ENCODE measurements at places on chromosomes 4 and X.

- DNase-seq = no peak
Measured at GRCh38 chr4:61211781-61212180, 11.7 kb downstream of the ADGRL3 start.

DNA sequence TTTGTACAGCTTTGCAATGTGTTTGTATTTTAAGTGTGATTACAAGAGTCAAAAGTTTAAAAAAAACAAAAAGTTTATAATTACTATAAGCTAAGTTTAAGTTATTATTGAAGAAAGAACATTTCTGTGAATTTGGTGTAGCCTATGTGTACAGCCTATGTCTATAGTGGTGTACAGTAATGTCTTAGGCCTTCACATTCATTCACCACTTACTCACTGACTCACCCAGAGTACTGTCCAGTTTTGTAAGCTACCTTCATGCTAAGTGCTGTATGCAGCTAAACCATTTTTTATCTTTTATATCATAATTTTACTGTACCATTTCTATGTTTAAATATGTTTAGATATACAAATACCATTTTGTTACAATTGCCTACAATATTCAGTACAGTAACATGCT, 182.3 kb downstream of the RPA4 start:
- DNase-seq = no peak

DNA sequence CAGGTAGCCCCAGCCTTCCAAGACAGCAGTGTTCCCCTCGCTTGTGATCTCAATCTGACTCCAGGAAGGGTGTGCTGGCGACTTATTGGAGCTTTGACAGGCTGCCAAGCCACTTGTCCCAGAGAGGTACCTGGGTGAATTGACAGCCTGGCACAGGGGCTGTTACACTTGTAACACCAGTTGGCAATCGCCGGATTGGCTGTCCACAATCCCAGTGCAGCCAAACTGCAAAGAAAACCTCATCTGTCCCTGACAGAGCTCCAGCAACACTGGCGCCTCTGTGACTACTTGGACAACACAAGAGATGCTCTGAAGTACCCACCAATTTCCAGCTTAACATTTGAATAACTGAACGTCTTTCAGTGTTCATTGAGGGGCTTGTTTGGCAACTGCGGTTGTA, 76.8 kb upstream of the PRPS1 start:
- DNase-seq = peak; percentile 0

DNA sequence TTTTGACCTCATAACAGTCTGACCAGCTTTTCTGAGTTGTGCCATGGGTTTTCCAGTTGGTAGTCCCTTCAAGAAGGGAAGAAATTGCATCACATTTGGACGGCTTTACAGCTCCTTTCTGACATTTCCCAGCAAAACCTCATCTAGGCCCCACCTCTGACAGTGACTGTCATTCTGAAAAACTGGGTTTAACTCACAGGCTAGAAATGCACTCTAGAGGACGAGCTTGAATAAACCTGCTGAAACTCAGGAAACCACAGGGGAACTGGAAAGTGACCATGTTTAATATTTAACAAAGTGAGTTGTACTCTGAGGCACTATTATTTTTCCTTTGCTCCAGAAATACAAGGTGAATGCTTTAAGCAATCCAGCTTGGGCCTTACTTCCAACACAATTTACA, 434.3 kb upstream of the RASGEF1B start:
- DNase-seq = no peak

- DNase-seq = no peak
Measured at GRCh38 chr4:79023799-79024770, 84.8 kb upstream of the PAQR3 start.

DNA sequence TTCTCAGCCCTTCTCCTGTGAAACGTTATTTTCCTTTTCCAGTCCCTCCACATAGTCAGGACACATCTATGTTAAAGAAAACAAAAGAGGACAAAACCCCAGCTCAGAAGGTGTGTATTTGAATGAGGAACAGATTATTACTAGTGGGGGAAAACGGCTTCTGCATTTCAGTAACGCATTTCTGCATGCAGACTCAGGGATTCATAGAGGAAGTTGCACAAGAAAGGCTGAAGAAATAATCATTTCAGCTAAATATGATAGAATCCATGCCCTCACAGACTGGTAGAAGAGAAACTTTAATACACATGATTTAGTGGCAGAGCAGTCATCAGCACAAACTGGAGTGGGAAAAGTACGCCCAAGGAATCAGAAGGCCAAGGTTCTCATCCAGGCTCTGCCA, 270.8 kb upstream of the FGF13 start:
- no peak for DNase-seq

DNA sequence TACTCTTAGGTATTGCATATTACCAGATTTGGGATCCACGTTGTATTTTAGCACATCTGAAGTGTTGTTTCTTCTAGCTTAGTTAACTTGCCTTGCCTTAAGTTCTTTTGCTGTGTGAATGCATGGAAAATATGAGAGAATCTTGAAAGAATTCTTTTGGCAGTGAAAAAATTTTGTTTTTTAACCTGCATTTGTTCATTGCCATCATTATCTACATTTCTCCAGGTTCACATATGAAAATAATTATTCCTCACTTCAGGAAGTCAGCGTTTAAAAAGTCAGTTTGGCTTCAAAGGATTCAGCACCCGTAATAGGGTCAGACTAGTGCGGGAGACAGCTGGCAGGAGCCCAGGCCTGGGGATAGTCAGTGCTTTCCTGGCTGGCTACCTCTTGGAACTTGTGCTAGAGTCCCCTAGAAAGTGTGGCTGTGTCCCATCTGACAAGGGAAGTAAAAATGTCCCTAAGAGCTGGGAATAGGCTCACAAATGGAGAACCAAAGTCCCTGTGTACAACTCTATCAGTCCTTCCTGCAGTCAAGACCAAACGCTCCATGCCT, 251.9 kb upstream of the KLF3 start:
- no peak for DNase-seq

Data from amygdala (tissue), 56 donors.